ENCODE measurements at places on chromosomes 16 and 17.

GRCh38 chr17:63480826-63481487 is 4.1 kb downstream of the ACE start:
- DNase-seq = no peak

GRCh38 chr16:79182616-79183015 is 417.9 kb downstream of the MAF start:
- DNase-seq = no peak

GRCh38 chr17:42561897-42562387 is at the start of gene COASY:
Gene COASY (plus strand): TSS chr17:42562148. CDS start chr17:42562623, 475 bp downstream.
- peak; percentile 94 for DNase-seq

- no peak for DNase-seq
These were observed 539 bp downstream of the LRRC45 start for GRCh38 chr17:82023447-82024241.

GRCh38 chr17:348692-349425 is 3.7 kb downstream of the RPH3AL start:
- no peak for DNase-seq

GRCh38 chr17:75909812-75910274 is 5.2 kb upstream of the MRPL38 start:
- no peak for DNase-seq

- DNase-seq = no peak
These were observed at the start of gene TBX4 for GRCh38 chr17:61452301-61453290. Gene TBX4 (plus strand): TSS chr17:61452422. CDS start chr17:61456491, 4,069 bp downstream.

DNA sequence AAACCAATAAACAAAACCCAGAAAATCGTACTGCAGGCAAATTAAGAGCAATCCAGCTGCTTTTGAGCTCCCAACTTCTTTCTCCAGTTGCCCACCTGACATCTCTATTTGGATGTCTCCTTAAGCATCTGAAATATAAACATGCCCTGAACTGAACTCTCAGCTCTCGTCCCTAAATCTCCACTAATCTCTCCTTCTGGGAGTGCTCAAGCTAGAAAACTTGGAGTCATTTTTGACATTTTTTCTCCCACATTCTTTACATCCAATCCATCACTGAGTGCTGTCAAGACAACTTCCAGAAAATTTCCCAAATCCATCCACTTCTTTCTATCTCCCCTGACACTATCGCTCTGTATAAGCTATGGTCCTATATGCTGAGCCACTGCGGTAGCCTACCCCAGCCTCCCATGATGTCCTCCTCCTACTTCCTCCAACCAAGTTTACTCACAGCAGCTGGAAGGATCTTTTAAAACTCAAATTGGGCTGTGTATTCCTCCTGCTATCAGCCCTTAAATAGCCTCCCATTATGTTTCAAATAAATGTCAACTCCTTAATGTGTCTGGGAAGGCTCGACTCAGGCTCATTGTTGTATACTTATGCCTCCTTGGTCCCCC is 53.1 kb downstream of the HS3ST3B1 start:
- no peak for DNase-seq

- DNase-seq = no peak
These were observed 22.6 kb downstream of the NACA2 start for GRCh38 chr17:61568219-61569072.
